Nephron progenitor cell (in vitro differentiated cells): ENCODE measurements at places on chromosomes 5 and 9.

GRCh38 chr9:7146582-7146981 is 388.8 kb downstream of the KDM4C start:
- DNase-seq, result no peak

GRCh38 chr5:41763081-41763480 is 107.1 kb downstream of the OXCT1 start:
- no peak for DNase-seq

DNA sequence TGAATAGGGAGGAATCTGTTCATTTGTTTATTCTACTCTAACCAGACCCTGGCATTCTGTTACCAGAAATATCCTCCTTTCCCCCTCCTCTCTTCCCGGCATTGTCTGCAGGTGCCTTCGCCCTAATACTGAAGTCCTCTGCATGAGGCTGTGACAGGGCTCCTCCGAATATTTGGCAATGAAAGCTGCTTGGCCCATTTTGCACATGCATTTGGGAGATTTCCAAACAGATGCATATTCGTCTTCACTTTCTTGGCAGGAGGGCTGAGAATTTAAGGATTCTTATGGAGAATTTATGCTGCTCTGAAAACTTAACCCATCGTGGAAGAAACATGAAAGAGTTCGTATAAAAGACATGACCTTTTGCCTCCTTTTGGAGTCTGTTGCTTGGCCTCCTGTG is 484.0 kb downstream of the ZNF608 start:
- no peak for DNase-seq

- DNase-seq, result no peak
Measured at GRCh38 chr5:32044939-32045338, 129.2 kb downstream of the GOLPH3 start.

GRCh38 chr9:8643896-8644295 is 844.3 kb upstream of the DMAC1 start:
- DNase-seq, result no peak

DNA sequence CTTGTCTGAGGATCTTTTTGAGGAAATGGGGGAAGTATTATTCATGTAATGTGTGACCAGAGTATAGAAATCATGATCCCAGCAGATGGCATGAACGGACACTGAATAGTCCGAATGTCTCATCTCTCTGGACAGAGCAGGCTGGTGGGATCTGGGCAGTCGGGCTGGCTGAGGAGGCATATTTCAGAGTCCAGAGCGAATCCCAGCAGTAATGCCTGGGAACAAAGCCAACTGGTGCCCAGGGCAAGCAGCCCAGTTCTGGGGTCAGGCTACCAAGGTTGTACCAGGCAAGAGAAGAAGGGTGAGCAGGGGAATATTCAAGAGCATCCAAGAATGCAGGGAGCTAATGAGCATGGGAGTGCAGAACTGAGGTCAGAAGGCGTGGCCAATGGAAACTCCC is 306.4 kb downstream of the ZSWIM6 start:
- no peak for DNase-seq

GRCh38 chr9:91884696-91885687 is 65.0 kb downstream of the ROR2 start:
- no peak for DNase-seq

DNA sequence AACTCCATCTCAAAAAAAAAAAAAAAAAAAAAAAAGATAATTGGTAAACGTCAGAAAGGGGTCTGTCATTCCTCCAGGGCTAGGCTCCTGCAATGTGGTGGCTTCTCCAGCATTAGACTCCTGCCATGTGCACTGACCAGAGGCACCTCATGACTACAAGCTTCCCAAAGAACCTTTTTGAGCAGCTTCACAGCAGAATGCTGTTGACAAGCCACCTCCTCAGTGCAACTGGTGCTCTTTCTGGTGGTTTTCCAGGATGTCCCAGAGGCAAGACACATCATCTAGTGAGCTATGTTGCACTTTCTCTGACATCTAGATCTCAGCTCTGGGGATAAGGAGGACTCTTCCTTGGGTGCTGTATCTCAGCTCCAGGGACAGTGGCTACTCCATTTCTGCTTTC is 11.6 kb downstream of the RPL37 start:
- DNase-seq, result no peak

- no peak for DNase-seq
Measured at GRCh38 chr5:9348401-9348996, 197.4 kb downstream of the SEMA5A start.

DNA sequence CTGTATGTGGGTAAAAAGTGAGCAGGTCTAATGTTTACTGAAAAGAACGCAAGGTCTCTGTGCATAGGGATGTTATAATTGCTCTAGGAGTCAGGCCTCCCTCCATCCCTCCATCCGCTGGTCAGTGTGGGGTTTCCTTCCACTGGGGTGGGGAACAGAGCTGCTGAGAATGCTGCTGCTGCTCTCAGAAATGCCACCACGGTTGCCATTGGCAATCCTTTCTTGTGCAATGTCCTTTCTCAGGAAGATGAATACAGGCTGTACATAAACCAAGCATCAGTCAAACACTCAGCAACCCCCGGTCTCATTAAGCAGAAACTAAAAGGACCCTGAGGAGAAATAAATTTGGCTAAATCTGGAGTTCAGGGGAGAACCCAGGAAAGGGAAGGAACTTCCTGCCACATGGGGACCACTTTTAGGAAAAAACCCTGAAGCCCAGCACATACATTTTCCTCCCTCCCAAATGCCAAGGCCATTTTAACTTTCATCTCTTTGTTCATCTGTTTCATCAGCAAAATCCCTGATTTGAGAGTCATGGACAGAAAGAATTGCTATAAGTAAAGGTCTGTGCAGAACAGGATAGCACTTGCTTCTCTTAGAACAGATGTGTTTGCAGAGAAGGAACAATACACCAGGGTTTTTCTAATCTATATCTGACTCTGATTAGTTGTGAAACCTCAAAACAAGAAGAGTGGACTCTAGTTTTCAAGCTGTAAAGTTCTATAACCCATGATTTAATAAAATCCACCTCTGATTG is 70.4 kb upstream of the SLC1A3 start:
- no peak for DNase-seq

- no peak for DNase-seq
Measured at GRCh38 chr5:111548348-111548950, 36.1 kb upstream of the STARD4 start.

- DNase-seq, result no peak
Measured at GRCh38 chr5:113378081-113378480, 56.7 kb downstream of the TSSK1B start.
